ENCODE measurements at places on chromosomes 6 and 20.

DNA sequence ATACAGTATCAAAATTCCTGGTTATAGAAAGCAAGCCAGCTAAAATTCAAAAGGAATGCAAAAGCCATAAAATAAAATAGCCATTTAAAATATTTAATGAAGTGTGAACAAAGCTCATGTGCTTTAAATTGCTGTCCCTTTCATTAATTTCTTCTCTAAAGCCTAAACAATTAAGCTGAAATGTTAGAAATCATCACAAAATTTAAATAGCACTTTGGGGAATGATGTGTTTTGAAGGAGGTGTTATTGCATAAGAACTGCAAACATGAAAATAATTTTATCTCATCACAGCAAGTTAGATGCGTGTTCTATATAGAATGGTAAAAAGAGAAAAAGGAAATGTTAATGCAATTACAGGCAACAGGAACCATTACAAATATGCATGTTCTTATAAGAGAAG is 111.0 kb downstream of the RIMS1 start:
- no peak for DNase-seq

DNA sequence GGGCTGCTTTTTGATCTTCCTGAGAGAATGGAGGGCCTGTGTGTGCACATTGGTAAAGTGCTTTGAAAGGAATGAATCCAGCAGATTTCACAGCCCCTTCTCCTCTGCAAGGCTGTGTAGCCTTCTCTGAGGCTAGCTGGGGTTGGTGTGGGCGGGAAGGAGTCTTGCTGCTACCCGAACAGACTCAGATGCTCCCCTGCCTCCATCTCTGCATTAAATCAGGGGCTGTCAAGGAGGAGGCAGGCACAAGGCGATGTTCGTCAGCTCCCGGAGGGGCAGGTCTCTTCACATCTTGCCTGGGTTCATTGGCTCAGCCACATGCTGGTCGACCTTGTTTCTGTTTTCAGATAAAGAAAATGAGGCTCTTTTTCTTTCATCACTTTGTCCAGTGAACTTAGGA is 291.5 kb upstream of the SULF2 start:
- DNase-seq = no peak

GRCh38 chr20:26169506-26169905 is 472.9 kb upstream of the ZNF337 start:
- no peak for DNase-seq

DNA sequence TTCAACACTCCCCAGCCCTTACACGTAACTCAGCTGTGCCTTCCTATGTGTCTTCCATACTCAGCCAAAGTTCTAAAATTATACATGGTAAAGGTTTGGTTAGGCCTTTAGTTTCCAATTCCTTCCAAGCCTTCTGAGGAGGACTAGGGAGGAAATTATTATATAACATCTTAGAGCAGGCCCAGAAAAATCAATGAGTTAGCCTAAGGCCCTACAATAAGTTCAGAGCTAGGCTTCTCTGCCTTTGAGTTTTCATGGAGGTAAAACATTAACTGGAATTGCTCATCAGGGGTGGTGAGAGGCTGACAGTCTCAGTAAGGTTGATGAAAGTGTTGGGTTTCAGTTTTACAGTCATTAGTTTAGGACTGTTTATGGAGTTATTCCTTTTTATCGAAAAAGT is 286.0 kb downstream of the ADGB start:
- no peak for DNase-seq

DNA sequence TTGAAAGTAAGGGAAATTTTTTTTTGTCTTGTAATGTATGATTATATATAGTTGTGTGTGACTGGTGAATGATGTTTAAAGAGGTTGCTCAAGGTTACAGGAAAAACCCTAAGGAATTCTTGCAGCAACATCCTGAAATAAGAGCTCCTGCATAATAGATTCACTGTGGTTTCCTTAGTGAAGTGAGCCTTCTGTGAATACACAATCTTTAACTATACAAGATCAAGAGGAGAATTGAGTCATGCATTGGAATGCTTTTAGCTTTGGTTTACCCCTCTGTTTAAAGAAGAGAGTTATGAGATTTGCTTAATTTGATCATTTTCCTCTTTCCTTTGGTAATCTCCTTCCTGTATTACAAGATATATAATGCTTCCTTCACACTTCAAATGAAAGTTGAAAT is 141.6 kb upstream of the EYA4 start:
- DNase-seq = peak; percentile 15

- DNase-seq = no peak
Measured at GRCh38 chr6:26571592-26572296, 25.0 kb upstream of the ABT1 start.

- DNase-seq = no peak
Measured at GRCh38 chr6:109496036-109496772, 13.2 kb upstream of the ZBTB24 start.

- no peak for DNase-seq
Measured at GRCh38 chr6:29938746-29939508, 3.4 kb upstream of the HLA-A start.

- no peak for DNase-seq
Measured at GRCh38 chr6:138044458-138044857, 62.8 kb downstream of the PERP start.

- DNase-seq = no peak
Measured at GRCh38 chr6:166764473-166765233, 137.6 kb upstream of the RPS6KA2 start.

DNA sequence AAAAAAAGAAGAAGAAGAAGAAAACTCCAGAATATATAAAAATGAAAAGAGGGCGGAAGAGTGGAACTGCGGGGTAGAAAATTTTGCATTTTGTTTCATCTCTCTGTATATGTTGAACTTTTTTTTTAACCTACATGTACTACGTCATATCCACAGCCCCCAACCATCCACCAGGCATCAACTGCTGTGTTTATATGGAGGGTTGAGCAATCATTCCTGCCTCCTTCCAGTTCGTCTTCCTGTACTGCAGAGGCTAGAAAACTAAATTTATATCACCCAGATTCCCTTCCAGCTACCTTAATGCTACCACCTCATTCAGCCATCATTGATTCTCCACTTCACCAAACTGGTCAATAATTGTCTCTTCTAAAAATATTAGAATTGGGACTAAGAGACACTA is 9.5 kb upstream of the SIGLEC1 start:
- DNase-seq = no peak

DNA sequence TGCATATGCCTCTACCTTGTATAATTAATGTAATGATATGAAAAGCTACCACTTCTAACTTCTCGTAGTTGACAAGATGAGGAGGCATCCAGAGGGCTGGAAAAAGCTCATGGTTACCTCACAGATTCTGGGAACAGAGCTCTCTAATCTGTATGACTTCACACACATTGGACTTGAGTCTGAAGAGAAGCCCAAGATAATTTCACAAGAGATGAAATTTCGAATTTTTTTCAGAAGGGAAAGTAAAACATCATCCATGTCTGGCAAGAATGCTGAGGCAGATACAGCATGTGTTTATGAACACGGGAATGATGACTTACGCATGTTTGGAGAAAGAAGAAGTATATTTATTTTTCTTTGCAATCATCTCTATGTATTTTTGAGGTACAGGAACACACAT is 141.8 kb upstream of the TENT5A start:
- DNase-seq = no peak

DNA sequence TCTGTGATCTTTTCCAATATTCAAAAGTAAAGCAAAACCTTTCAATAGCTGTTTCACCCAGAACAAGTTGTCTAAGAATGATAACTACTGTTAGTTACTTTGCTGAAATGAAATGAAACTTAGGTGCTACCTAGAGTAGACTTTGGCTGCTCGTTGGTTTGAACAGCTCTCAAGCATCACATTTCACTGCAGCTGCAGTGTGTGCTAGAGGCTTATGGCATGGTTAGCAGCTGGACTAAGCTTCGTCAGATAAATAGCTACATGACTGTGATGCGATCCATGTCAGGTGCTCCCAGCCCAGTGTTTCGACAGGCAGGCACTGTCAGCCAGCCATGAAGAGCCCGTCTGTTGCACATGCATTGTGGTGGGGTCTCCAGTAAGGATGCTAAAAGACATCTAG is 201.1 kb downstream of the TFAP2B start:
- DNase-seq = peak; percentile 29

DNA sequence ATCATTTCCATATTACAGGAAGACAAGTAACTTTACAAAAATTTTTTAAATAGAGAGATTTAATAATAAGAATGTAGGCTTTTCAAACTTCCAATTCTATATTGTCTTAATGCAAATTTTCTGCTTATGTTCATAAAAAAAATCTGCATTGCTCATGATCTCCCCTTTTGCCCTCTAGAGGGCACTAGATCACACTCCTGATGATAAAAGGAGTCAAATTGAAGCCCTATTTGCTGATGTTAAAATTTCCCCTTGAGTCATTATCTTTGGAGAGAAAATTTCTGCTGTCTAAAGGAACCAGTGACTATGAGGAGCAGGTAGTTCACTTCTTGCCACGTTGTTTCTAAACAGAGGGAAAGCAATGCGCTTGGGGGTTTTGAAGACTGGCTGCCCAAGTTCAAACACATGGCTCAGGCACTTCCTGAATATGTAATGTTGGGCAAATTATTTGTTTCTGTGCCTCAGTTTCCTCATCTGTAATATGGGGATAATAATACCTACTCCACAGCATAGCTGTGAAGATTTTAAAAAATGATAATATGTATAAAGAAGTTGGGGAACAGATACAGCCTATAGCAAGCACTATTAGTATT is 874.2 kb downstream of the TFAP2A start:
- DNase-seq = no peak

DNA sequence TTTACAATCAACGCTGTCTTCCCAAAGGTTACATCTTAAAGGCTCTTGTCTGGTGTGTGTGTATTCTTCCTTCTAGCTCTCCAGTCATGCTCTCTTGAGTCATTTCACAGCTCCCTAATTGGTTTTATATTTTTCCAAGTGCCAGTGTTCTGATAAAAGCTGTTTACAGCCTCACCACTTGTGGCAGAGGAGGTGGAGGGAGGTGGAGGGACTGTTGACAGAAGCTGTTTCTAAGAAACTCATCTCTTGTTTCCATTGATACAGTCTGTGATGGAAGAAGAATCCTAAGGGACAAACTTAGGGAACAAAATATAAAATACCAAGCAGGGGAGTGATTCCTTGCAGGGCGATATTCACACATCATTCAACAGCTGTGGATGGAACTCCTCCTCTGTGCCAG is 64.0 kb downstream of the QRSL1 start:
- DNase-seq = peak; percentile 76

- no peak for DNase-seq
Measured at GRCh38 chr6:36141091-36141490, 10.8 kb downstream of the MAPK13 start.

GRCh38 chr6:168124921-168125320 is 45.9 kb upstream of the FRMD1 start:
- no peak for DNase-seq

- no peak for DNase-seq
Measured at GRCh38 chr20:41984031-41984430, 365.9 kb upstream of the CHD6 start.

DNA sequence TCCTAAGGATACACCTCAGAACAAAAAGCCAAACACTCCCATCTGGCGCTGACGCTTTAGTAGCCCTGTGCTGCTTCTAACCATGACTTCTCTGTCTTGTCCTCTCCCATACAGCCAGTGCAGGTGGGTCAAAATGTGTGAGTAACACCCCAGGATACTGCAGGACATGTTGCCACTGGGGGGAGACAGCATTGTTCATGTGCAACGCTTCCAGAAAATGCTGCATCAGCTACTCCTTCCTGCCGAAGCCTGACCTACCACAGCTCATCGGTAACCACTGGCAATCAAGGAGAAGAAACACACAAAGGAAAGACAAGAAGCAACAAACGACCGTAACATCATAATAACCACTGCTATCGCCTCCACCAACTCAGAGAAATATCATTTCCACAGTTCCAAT is 1.4 kb downstream of the DEFB132 start:
- DNase-seq = no peak

DNA sequence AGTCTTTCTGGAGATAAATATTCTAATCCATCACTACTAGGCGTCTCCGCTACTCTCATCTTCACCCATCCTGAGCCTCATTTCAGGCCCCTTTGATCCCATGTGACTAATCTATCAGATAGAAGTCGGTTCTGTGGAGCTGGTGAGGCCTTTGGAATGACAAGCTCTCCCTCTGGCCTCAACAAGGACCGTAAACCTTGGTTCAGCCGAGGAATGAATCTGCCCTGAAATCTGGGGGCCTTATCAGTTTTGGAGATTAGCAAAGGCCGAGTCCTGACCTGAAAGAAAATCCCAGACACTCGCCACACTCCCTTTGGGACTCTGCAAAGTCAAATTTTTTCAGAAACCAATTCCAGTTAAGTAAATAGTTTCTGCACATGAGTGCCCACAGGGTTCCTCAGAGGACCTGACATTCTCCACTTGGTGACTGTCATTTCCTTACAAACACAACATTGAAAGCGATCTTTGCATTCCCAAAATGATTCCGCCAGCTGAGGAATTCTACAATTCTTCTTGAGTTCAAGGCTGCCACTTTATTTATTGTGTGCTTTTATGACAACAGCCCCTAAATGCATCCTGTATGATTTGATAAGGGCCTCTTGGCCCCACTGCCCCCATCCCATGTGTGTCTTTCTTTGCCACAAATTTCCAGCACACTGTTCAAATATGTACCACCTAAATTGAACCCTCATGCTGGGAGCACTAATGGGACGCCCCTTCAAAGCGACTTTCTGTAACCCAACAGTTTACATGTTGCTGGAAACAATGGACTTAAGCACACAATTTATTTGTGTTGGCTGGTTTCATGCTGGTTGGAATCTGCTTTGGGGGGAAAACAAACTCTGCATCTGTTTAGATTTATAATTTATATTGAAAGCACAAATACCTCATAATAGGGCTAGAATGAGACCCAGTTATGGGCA is 10.0 kb upstream of the RIPOR3 start:
- no peak for DNase-seq

GRCh38 chr20:14955399-14955798 is 618.0 kb upstream of the FLRT3 start:
- no peak for DNase-seq

GRCh38 chr6:68040780-68041179 is 594.3 kb upstream of the ADGRB3 start:
- no peak for DNase-seq

GRCh38 chr6:160929831-160930230 is 61.7 kb upstream of the MAP3K4 start:
- DNase-seq = no peak

DNA sequence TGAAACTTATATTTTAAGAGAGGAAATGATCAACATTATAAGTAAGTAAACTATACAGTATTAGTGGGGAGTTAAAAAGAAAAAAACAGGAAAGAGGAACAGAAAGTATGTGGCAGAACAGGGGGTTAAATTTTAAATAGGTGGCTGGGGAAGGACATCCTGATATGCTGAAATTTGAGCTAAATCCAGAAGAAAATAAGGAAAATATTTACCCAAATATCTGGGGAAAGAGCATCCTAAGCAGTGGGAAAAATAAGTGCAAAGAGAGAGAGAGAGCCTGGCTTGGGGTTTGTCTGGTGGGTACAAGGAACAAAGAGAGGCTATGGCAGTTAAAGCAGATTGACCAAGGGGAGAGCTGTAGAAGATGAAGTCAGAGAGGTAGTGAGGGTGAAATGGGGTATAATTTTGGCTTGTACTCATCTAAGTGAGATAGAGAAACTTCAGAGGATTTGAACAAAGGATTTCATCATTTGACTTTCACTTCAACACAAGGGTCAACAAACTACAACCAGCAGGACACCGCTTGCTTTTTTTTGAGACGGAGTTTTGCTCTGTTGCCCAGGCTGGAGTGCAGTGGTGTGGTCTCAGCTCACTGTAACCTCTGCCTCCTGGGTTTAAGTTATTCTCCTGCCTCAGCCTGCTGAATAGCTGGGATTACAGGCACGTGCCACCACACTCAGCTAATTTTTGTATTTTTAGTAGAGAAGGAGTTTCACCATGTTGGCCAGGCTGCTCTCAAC is 328.4 kb upstream of the CNR1 start:
- DNase-seq = no peak

All from spinal cord (tissue), 10 donors.